ENCODE measurements at places on chromosomes 12 and 14. TPM values are rescaled to one million over a fixed set of nuclear protein-coding genes. Genes with fewer than 3 reads are reported as not detected.

GRCh38 chr12:84290168-84290567 lies 622.4 kb downstream of the SLC6A15 start:
- DNase-seq = no peak
- no peaks in the 10 kb centered on the region for H3K36me3 ChIP-seq
- H3K4me3 ChIP-seq = no peak overlapping the region
- no peaks in the 10 kb centered on the region for H3K4me1 ChIP-seq
- H3K27ac ChIP-seq = no peak overlapping the region
- no peaks in the 10 kb centered on the region for H3K27me3 ChIP-seq

Gene FLVCR2
- 0.84 TPM for total RNA-seq

DNA sequence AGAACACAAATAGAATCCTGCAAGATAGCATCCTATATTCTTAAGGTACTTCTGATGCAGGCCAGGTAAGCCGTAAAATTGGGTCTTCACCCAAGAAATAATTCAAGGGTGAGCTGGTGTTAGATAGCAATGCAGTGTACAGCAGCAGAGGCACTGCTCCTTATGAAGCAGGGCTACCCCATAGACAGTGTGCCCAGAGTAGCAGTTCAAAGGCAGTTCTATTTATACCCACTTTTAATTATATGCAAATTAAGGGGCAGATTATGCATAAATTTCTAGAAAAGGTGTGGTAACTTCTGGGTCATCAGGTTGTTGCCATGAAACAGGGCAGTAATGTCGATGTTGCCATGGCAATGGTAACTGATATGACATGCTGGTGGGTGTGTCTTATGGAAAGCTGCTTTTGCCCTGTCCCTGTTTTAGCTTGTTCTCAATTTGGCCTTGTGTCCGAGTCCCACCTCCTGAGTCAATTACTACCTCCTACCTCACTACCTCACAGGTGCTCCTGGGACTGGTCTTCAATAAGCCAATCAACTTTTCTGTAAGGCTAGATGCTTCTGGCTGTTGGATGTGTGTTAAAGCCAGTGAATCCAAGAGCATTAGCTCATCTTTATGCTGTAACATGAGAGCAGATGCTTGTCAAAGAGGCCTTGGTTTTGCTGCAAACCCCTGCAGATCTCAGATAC lies 61.0 kb downstream of the PPM1A start:
- no peak for DNase-seq
- H3K4me1 ChIP-seq = no peaks in the 10 kb centered on the region
- no peak overlapping the region for H3K4me3 ChIP-seq
- no peaks in the 10 kb centered on the region for H3K27me3 ChIP-seq

DNA sequence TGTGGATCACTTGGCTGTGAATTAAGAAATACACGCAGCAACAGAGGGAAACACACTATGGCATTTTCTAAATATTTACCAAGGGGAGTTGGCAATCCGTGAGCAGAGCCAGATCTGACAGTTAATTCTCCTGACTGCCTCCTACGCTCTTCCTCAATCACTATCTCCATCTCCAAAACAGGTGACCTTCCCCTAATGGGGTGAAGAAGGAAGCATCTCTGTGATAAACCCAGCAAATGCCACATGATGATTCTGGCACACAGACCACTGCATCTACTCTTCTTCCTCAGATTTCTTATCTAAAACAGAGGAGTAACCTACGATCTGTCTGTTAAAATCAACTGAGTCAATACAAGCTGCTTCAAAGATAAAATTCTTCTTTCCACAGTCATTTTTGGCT lies 4.4 kb downstream of the SPTB start:
- no peak for DNase-seq
- no peaks in the 10 kb centered on the region for H3K27me3 ChIP-seq
- H3K36me3 ChIP-seq = no peaks in the 10 kb centered on the region
- no peak overlapping the region for H3K27ac ChIP-seq
- H3K4me3 ChIP-seq = no peak overlapping the region

Gene C12orf42
- total RNA-seq = not detected

GRCh38 chr12:47156167-47156736 lies 76.5 kb upstream of the AMIGO2 start:
- no peaks in the 10 kb centered on the region for H3K36me3 ChIP-seq
- H3K27ac ChIP-seq = no peak overlapping the region
- no peaks in the 10 kb centered on the region for H3K4me1 ChIP-seq
- DNase-seq = no peak
- H3K4me3 ChIP-seq = no peak overlapping the region

- no peaks in the 10 kb centered on the region for H3K27me3 ChIP-seq
- DNase-seq = no peak
- no peaks in the 10 kb centered on the region for H3K4me1 ChIP-seq
- H3K4me3 ChIP-seq = no peak overlapping the region
- H3K27ac ChIP-seq = no peak overlapping the region
Measured at GRCh38 chr14:59538936-59539335, 37.7 kb downstream of the CCDC175 start.

Gene LMNTD1
- not detected for total RNA-seq

Gene C14orf39
- total RNA-seq = not detected

DNA sequence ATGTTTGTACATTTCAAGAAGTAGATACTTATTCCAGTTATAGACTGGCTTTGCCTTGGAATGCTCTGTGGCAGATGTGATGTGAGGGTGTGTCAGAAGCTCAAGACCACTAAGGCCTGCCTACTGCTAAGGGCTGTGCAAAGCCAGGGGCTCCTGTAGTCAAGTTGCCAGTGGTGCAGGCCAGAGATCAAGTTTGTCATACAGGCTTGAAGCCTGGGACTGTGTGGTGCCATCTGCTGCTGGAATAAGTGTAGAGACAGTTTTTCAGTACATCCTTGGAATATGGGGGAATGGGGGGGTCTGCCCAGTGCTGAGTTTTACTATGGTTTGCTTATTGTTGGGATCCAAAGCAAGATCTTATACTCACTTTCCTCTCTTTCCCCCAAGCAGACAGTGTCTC lies 649.9 kb upstream of the FOXG1 start:
- H3K27ac ChIP-seq = no peak overlapping the region
- H3K27me3 ChIP-seq = no peaks in the 10 kb centered on the region
- H3K4me1 ChIP-seq = no peaks in the 10 kb centered on the region
- DNase-seq = no peak
- no peak overlapping the region for H3K4me3 ChIP-seq
- no peaks in the 10 kb centered on the region for H3K36me3 ChIP-seq

DNA sequence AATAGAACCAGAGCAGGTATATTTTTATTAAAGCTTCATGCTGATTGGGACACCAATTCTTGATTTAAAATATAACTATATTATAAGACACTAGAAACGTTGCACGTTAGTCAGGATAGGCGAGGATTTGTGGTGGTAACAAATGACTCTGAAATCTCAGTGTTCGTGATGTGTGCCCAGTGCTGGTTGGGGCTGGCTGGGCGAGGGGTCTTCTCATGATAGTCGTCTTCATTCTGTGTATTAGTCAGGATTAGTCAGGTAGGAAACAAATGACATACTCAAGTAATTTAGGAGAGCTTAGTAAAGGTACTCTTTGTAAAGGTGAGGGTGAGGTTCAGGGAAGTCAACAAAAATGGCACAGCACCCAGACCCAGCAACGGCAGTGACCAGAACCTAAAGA lies 73.9 kb upstream of the HIF1A start:
- no peaks in the 10 kb centered on the region for H3K27me3 ChIP-seq
- H3K4me1 ChIP-seq = peaks cover 9% of the 10 kb centered on the region
- H3K36me3 ChIP-seq = no peaks in the 10 kb centered on the region
- DNase-seq = no peak
- no peak overlapping the region for H3K27ac ChIP-seq

DNA sequence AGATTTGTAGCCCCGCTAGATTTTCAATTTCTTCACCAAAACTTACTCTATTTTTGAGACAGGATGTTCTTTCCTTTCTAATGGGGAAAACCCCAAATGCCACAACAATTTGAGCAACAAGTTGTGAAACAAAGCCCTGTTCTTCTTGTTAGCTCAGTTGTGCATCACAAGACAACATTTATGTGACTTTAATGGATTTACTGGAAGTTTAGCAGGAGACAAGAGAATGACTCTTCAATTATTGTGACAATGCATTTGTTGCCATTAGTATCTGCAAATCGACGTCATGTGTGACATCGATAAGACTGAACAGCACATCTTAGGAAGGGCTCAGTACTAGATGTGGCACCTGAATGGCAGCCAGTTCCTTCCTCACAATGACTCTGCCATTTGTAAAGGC lies 1028.9 kb upstream of the TMEM132C start:
- no peaks in the 10 kb centered on the region for H3K27me3 ChIP-seq
- H3K36me3 ChIP-seq = no peaks in the 10 kb centered on the region
- no peak for DNase-seq
- H3K4me3 ChIP-seq = no peak overlapping the region
- no peak overlapping the region for H3K27ac ChIP-seq
- no peaks in the 10 kb centered on the region for H3K4me1 ChIP-seq

GRCh38 chr12:21972055-21972454 lies 30.8 kb upstream of the ABCC9 start:
- H3K4me1 ChIP-seq = no peaks in the 10 kb centered on the region
- no peak overlapping the region for H3K27ac ChIP-seq
- DNase-seq = no peak
- no peaks in the 10 kb centered on the region for H3K36me3 ChIP-seq
- H3K4me3 ChIP-seq = no peak overlapping the region
- peaks cover 8% of the 10 kb centered on the region for H3K27me3 ChIP-seq

All from HCT116 (cell line).